ENCODE measurements at places on chromosomes 13 and 19.

DNA sequence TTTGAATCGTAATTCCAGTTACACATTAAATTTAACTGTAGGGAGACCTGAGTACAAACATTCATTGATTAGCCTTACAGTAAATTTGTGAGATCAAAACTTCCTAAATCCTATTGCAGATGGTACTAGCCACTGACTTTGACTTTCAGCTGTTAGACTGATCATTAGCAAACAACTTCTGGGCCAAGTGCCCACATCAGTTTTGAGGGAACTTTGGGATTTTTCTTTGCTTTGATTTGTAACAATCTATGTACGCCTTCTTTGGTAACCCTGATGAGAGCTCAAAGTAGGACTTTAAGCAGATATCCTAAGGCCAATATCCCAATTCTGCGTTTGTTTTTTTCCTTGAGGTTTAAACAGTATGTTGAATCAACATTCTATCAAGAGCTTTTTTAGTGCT lies 131.5 kb downstream of the DLEU7 start:
- no peak for DNase-seq

- no peak for DNase-seq
Measured at GRCh38 chr13:26220575-26220974, 1.5 kb downstream of the RNF6 start.

- no peak for DNase-seq
Measured at GRCh38 chr13:44296856-44297255, 76.8 kb upstream of the SERP2 start.

- DNase-seq, result no peak
Measured at GRCh38 chr13:43933378-43933777, 53.7 kb downstream of the LACC1 start.

GRCh38 chr13:108787700-108788414 lies 158.4 kb downstream of the MYO16 start:
- no peak for DNase-seq

DNA sequence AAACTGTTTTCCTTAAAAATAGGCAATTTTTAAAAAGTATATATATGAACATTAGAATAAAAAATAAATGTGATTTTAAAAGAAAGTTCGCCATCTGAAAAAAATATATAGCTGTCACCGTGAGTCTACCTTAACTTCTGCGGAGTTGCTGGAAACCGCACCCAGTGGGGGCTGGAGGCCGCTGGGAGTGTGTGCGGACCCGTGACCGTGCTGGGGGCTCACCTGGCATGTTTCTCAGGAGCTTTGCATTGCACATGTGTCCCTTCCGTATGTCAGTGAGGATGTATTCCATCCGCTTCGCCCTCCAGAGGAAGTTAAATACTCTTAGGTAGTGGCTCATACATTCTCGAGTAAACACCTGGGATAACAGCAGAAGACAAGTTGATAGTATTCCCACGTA lies 71.7 kb downstream of the TUBGCP3 start:
- no peak for DNase-seq

DNA sequence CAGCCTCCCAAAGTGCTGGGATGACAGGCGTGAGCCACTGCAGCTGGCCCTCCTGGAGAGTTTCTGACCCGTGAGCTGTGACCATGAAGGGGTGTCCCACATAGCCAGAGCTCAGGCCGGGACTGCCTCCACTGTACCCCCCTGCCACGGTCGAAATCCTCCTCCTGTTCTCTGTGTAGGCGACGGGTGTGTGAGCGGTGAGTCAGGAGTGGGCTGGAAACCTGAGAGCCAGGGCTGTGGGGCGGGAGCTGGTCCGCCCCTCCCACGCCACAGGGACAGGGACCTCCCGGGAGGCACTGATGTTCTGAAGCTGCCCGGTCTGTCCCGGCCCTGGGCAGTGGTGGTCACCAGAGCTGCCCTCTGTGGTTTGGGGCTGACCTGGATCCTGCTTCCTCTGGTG lies 3.9 kb downstream of the WDR18 start:
- DNase-seq, result no peak
